Uterine smooth muscle cell (primary cell): ENCODE measurements at places on chromosomes 16 and 17. TPM values are rescaled to one million over a fixed set of nuclear protein-coding genes. Genes with fewer than 3 reads are reported as not detected.

TRAPPC1 gene
- total RNA-seq: 46.6 and 48.2 TPM in 2 replicates

UTS2R gene
- not detected in 2 replicates for total RNA-seq

TOP3A gene
- 29.2 and 38.8 TPM in 2 replicates for total RNA-seq

ASB16 gene
- under 0.01 and 0.25 TPM in 2 replicates for total RNA-seq

CTRB1 gene
- total RNA-seq: not detected in 2 replicates

ITGB3 gene
- total RNA-seq: 27.8 and 43.0 TPM in 2 replicates

CCL1 gene
- not detected in 2 replicates for total RNA-seq

ASIC2 gene
- total RNA-seq: not detected in 2 replicates

TBC1D3I gene
- 0.33 TPM in 1 of 2 replicates, not detected in the other for total RNA-seq

FA2H gene
- not detected in 2 replicates for total RNA-seq

SCO1 gene
- 19.2 and 30.5 TPM in 2 replicates for total RNA-seq

TBC1D3 gene
- total RNA-seq: not detected in 2 replicates

PITPNM3 gene
- total RNA-seq: 0.37 and 0.55 TPM in 2 replicates

STH gene
- not detected in 2 replicates for total RNA-seq

KRTAP1-1 gene
- total RNA-seq: 0.55 and 0.87 TPM in 2 replicates

ZACN gene
- 0.12 TPM in 1 of 2 replicates, not detected in the other for total RNA-seq

PRRT2 gene
- 1.8 and 2.9 TPM in 2 replicates for total RNA-seq

HBA1 gene
- total RNA-seq: not detected in 2 replicates

HCRT gene
- not detected in 2 replicates for total RNA-seq

ZP2 gene
- total RNA-seq: not detected in 2 replicates

EPX gene
- total RNA-seq: not detected in 2 replicates

BAHCC1 gene
- 3.3 and 4.6 TPM in 2 replicates for total RNA-seq

ZNF200 gene
- 8.1 and 9.2 TPM in 2 replicates for total RNA-seq

CES3 gene
- 0.25 and 0.55 TPM in 2 replicates for total RNA-seq

PERCC1 gene
- total RNA-seq: not detected in 2 replicates

UBE2I gene
- total RNA-seq: 56.1 and 85.5 TPM in 2 replicates

IL34 gene
- 2.0 and 6.2 TPM in 2 replicates for total RNA-seq

ABCC6 gene
- total RNA-seq: 0.33 and 0.37 TPM in 2 replicates

ERI2 gene
- total RNA-seq: 29.6 and 67.8 TPM in 2 replicates

CACNG5 gene
- not detected in 2 replicates for total RNA-seq

UMOD gene
- total RNA-seq: not detected in 2 replicates

ARL2BP gene
- 65.2 and 65.3 TPM in 2 replicates for total RNA-seq

TMEM235 gene
- total RNA-seq: not detected in 2 replicates

MYADML2 gene
- total RNA-seq: 0.12 TPM in 1 of 2 replicates, not detected in the other

KRTAP3-1 gene
- total RNA-seq: not detected in 2 replicates

TEX19 gene
- total RNA-seq: 0.12 TPM in 1 of 2 replicates, not detected in the other

ABCC1 gene
- total RNA-seq: 32.4 and 40.7 TPM in 2 replicates

ATP2A1 gene
- 0.22 and 0.25 TPM in 2 replicates for total RNA-seq

WFDC1 gene
- 0.50 and 0.66 TPM in 2 replicates for total RNA-seq

NME2 gene
- total RNA-seq: 617 and 737 TPM in 2 replicates

TNFAIP1 gene
- 15.9 and 17.7 TPM in 2 replicates for total RNA-seq

SSTR5 gene
- total RNA-seq: 0.12 TPM in 1 of 2 replicates, not detected in the other

GNG13 gene
- total RNA-seq: not detected in 2 replicates

SMIM22 gene
- total RNA-seq: not detected in 2 replicates

TMC6 gene
- 0.11 and 0.25 TPM in 2 replicates for total RNA-seq

GP1BA gene
- not detected in 2 replicates for total RNA-seq
